Spinal cord (tissue), 10 donors: ENCODE measurements at places on chromosomes 6 and 20. TPM values are rescaled to one million over a fixed set of nuclear protein-coding genes. Genes with fewer than 3 reads are reported as not detected.

Gene PLEKHG1
- 34.4 TPM for total RNA-seq

Gene EYA2
- 28.2 TPM for total RNA-seq

Gene CD40
- total RNA-seq: 1.6 TPM

Gene TMX4
- 40.7 TPM for total RNA-seq

DNA sequence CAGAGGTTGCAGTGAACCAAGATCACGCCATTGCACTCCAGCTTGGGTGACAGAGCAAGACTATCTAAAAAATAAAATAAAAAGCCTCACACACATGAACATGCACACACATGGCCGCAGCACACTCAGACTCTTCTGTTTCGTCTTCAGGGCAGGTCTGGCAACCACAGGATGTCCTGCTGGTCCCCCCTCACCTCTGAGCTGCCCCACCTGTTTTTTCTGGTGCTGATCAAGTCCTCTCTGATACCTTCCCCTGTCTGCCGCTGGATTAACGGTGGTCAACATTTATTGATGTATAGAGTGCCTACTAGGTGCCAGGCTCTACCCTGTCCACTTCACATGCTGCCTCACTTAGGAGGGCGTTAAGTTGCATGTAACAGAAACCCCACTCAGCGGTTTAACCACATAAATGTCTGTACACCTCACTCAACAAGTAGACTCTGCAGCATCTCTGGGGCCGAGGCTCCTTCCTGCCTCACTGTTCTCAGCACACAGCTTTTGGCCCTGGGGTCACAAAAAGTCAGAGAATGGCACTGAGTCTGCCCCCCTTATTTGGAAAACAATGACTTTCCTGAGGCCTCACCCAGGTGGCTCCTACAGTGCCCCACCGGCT, 4.5 kb upstream of the AP5S1 start:
- no peak for DNase-seq

DNA sequence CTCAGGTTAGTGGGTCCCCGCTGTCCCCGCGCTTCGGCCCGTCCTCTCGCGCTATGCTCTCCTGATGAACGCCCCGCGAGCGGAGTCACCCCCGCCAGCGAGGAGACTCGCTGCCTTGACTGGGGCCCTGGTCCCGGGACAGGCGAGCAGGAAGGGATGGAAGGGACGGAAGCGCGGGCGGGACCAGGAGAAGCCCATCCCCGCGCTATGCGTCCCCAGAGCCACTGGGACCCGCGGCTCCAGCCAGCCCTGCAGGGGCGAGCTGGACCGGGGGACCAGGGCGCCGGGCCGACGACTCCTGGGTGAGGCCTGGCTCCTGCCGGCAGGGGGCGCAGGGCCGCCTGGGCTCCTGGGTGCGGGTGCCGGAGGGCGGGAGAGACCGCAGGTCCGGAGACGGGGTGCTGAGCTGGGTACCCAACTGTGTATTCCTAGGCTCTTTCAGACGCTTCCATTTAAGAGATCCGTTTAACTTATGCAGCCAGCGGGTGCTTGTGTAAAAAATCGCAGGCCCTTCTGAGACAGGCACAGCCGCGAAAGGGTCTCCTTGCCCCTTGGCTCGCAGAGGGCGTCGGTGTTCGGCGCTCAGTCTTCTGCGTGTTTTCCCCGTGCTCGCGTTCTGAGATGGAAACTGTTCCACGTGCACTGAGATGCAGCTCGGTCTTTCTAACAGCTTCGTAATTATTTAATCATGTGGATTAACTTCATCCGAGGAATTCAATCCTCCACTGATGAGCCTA, 580 bp upstream of the SYCP2 start:
- no peak for DNase-seq

DNA sequence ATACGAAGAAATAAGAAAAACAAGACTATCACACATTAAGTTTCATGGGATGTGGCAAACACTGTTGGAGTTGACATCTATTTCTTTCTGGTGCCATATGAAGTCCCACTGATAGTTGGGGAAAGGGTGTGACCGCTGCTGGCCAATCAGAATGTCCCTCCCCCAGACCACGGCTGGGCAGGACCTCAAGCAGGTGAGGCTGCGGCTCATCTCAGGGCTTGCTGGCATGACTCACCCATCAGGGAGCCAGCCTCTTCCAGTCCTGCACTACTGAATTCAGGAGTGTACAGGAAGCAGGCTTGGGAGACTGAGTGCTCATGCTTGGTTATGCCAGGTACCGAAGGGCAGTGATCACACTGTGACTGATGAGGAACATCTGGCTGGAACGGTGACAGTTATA, 18.9 kb downstream of the PREP start:
- DNase-seq: no peak

DNA sequence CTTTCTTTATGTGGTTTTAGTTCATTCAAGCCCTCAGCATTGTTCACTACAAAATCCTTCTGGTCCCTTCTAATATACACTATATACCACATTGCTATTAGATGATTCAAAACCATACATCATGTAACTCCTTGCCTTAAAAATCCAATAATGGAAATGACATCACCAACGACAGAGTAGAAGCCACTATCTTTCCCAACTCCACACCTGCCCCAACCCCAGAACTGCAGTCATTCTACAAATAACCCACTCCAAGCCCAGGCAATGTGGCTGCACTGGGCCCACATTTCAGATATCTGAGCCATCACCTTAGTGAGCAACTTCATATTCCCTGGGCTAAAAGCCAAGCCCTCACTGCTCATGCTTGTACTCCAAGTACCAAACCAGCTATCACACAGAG, 22.6 kb upstream of the RUNX2 start:
- DNase-seq: no peak

DNA sequence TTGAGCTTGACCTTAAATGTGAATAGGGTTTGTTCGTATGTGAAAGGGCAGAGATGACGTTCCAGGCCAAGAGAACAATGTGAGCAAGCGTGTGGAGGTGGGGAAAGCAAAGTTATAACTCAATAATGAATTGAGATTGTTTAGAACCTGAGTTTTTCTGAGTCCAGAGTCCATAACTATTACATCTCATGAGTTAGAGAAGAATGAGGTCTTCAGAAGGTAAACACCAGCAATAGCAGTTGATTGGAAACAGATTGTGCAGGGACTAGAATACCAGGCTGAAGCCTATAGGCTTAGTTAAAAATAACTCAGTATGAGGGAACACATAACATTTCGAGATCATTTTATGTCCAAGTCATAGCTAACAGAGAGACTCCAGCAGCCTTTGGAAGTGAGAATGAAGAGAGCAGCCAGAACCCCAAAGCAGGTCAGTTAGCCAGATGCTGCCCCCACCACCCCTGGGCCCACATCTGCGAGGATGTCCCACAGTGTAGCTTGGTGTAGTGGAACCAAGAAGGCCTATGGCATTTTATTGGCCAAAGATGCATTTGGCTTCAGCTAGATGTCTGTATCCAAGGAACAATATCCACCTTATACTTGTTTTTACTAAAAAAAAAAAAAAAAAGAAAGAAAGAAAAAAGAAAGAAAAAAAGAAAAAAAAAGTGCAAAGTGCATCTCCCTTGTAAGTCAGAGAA, 121.7 kb downstream of the TNFRSF21 start:
- DNase-seq: no peak

GRCh38 chr6:53433261-53433950, 84.7 kb upstream of the ELOVL5 start:
- no peak for DNase-seq

DNA sequence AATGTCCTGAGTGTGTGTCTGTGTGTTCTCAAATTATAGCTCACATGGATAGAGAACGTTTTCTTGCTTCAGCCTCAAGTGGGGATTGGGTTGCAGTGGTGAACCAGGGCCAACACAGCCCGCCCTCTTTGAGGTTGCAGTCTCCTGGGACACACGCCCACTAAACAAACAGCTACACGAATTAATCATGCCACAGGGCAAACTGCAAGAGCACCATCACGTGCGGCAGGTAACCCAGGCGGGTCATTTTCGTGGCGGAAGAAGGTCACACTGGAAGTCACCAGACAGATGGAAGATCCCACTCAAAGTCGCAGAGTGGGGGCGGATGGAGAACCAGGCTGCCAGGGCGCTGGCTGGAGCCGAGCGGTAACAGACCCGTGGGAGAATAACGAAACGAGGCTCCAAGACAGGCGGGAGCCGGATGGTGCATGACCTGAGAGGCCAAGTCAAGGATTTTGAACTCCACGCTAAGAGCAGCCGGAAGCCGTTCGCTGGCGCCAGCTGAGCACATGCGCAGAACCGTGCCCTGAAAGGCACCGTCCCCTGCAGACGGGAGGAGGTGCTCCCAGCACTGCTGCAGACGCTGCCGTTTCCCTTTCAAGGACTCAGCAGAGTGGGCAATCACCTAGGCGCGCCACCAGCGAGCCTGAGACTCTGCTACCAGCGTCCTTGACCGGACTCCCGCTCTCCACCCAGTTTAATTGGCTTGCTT, 10.7 kb downstream of the DLL1 start:
- DNase-seq: no peak

DNA sequence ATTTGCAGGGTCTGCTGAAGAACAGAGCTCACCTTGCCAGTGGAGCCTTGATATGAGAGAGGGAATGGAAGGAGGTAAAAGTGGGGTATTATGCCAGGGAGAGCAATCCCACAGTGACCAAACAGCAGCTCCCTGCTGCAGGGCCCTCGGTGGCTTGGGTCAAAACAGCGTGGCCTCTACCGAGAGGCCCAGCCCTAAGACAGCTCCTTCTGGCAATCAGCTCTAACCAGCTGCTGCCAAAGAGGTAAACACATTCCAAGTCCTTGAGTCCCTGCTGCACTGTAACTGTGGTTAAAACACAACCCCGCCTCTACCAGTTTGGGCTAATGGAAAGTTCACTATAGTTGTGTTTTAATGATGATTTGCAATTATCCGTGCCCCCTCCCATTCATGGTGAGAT, 1.4 kb upstream of the DAAM2 start:
- DNase-seq: no peak
